Activated naive CD4-positive, alpha-beta T cell treated with anti-CD3 and anti-CD28 coated beads for 36 hours (primary cell): ENCODE measurements at places on chromosomes 3 and 15. TPM values are rescaled to one million over a fixed set of nuclear protein-coding genes. Genes with fewer than 3 reads are reported as not detected.

Gene EPHB1
- total RNA-seq, result not detected

Gene P4HTM
- total RNA-seq, result 20.2 TPM

Gene TGM5
- not detected for total RNA-seq

Gene NKTR
- total RNA-seq, result 62.1 TPM

Gene HEXA
- total RNA-seq, result 47.7 TPM
